ENCODE measurements at places on chromosomes 13 and 19.

DNA sequence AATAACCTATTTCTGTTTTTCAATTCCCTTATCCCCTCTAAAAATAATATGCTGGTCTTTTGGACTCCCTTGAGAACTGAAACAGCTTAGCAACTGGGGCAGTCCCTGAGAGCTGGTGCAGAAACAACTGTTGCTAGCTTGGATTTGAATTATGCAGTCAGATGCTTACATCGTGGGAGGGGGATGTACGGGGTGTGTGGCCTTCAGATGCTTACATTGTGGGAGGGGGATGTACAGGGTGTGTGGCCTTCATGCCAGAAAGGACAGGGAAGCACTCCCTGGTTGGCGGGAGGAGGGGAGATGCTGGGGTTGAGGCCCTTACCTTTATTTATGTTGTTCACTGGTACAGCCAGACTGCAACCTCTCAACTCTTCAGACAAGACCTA, 25.6 kb downstream of the LRCH1 start:
- DNase-seq = no peak

DNA sequence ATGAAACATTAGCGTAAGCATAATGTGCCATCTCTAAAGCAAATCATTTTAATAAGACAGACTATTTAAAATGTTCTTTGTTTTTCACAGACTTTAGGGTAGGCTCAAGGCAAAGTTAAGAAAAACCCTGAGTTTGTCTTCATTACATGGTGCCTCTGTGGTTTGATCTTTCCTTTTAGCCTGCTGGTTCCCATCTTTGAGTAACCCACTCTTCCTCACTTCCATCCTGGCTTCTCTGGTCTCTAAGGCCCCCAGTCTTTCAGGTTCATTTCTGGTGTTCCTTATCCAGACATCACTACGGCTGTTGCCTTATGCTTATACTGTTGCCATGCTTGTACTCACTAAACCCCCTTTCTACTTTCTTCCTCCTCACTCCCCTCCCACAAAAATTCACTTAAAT, 38.4 kb downstream of the DACH1 start:
- no peak for DNase-seq

DNA sequence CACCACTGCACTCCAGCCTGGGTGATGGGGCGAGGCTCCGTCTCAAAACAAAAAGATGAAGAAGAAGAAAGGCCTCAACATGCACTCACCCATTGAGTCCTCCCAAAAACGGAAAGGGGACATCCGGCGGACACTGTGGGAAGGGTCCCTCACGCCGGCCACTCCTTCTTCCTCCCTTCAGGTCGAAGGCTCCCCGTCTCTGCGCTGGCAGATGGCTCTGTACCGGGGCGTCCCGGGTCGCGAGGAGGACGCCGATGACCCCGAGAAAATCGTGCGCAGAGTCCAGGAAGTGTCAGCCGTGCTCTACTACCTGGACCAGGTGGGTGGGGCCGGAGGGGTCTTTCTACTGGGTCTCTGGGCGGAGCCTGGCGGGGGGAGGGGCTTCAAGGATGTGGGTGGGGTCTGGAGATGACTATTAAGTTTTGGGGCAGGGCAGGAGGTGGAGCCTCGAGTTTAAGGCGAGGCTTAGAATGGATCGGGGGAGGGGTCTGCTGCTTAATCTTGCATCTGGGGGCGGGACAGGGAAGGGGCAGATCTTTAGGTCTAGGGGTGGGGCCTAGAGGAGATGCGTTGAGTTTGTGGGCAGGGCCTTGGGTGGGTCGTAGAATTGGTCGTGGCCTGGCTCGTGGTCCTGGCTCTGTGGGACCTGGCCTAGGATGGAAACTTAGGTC, 90.2 kb downstream of the MAP4K1 start:
- no peak for DNase-seq

GRCh38 chr19:38511074-38511708, 77.7 kb downstream of the RYR1 start:
- no peak for DNase-seq

DNA sequence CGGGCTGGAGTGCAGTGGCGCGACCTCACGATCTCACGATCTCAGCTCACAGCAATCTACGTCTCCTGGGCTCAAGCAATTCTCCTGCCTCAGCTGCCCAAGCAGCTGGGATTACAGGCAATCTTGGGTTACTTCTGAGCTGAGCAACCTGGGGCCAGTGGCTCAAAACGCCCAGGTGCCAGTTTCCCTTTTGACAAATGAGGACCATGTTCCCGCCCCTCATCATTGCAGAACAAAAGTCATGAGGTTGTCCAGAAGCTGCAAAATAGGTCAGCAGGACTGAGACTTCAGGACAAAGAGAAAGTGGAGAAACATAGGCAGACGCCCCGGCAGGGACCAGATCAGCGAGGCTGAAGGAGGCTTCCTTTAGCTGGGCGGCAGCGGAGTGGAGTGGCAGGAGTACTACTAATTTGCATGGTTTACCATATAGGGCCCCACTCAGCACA, 3.3 kb upstream of the ADGRE5 start:
- DNase-seq = no peak

GRCh38 chr13:64928696-64929499, 2301.2 kb downstream of the PCDH9 start:
- DNase-seq = no peak

DNA sequence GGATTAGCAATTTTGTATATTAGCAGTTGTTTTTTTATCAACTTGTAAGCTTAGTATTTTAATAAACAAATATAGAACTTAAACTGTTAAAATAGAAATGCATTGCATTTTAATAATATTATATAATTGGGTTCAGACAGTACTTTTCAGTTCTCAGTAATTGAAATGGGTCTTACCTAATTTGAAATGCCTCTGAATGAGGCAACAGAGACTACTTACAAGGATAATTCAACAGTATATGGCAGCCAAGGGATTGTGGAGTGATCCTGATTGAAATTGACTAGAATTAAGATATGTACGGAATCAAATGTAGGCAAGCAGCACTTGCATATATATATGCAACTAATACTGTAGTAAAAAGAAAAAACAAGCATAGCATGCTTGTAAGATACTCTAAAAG, 1503.9 kb upstream of the MIR17HG start:
- DNase-seq = no peak

GRCh38 chr13:28657784-28658538, 969 bp upstream of the POMP start:
- no peak for DNase-seq

DNA sequence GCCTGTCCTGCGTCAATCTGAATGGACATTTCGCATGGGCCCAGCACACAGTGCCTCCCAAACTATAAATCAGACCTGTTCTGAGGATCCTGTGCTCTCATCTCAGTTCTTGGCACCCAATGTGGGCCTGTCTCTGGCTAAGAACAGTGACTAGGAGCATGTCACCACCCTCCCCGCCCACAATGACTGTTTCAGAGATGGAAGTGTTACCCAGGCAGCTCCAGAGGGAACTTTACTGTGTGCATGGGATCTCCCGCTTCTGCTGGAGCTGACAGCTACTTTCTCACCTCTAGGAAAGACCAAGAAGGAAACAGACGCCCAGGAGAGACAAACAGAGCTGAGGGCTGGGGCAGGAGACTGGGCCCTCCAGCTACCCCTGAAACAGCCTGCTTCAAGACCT, 45.0 kb downstream of the KCTD15 start:
- no peak for DNase-seq

DNA sequence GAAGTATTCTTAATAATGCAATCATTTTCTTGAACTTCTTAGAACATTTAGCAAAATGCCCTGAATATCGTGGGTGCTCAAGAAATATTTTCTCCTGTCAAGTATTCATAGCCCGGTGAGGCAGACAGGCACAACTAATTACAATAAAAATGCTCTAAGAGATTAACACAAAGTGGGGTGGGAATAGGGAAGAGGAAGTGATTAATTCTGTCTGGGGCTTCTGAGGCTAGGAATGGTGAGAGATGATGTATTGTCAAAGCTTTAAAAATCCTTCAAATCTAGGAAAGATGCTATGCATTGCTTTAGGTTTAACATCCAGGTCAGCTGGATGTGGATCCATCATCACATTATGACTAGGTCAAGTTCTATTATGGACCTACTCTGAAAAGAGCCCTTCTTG, 66.9 kb upstream of the POSTN start:
- no peak for DNase-seq

- DNase-seq = no peak
Measured at GRCh38 chr13:108315991-108316390, 46.5 kb downstream of the TNFSF13B start.

- no peak for DNase-seq
Measured at GRCh38 chr13:109569958-109570711, 216.2 kb downstream of the IRS2 start.

- no peak for DNase-seq
Measured at GRCh38 chr19:17242431-17243208, 3.1 kb downstream of the NR2F6 start.

- no peak for DNase-seq
Measured at GRCh38 chr13:97570442-97570841, 136.5 kb downstream of the RAP2A start.

- DNase-seq = peak; percentile 54
Measured at GRCh38 chr19:38647966-38648768, 718 bp downstream of the ACTN4 start.

- DNase-seq = no peak
Measured at GRCh38 chr13:60260440-60260839, 96.7 kb upstream of the DIAPH3 start.

DNA sequence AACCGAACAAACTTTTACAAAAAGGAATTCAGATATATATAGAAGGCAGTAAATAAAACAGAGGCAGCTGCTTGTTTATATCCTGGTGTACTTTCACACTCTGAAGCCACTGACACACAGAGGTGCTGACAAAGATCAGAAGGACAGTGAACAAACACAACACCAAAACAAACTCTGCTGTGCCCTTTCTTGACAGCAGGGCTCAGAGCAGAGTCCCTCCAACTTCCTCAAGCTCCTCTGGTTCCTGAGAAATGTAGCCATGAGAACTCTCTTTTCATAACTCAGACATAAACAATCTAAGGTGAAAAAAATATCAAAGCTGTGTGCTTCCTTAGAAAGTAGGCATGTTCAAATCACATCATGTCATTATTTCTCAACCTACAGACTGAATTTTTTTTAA, 1052.8 kb upstream of the SPRY2 start:
- DNase-seq = no peak

Data from right cardiac atrium (tissue), 5 donors.